ENCODE measurements at places on chromosomes 6 and 20. TPM values are rescaled to one million over a fixed set of nuclear protein-coding genes. Genes with fewer than 3 reads are reported as not detected.

DNA sequence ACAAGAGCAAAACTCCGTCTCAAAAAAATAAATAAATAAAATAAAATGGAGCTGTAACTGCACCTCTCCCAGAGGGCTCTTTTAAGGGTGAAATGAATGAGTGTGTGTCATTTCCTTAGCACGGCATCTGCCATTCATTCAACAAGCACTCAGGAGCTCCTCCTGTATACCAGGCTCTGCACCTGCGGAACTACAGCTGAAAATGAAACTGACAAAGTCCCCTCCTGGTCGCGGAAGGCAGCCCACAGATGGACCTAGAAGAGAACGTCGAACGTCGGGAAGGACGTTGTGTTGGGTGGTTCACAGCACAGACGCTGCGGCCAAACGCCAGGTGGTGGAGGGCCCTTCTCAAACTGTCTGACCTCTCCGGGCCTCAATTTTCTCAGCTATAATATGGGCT lies 256.4 kb downstream of the TFAP2C start:
- H3K4me3 ChIP-seq, result no peak overlapping the region
- no peak overlapping the region for H3K27ac ChIP-seq
- no peaks in the 10 kb centered on the region for H3K27me3 ChIP-seq
- no peak for DNase-seq
- H3K36me3 ChIP-seq, result no peaks in the 10 kb centered on the region

Gene HLA-DRB5
- not detected for polyA plus RNA-seq

Gene MLN
- polyA plus RNA-seq, result 16.4 TPM

- no peak overlapping the region for H3K4me3 ChIP-seq
- no peaks in the 10 kb centered on the region for H3K4me1 ChIP-seq
- no peaks in the 10 kb centered on the region for H3K27me3 ChIP-seq
- no peak overlapping the region for H3K27ac ChIP-seq
These were observed 10.6 kb downstream of the ORC3 start for GRCh38 chr6:87600576-87600975.
